ENCODE measurements at places on chromosomes 5 and 9.

GRCh38 chr5:172525996-172526360, 71.7 kb upstream of the SH3PXD2B start:
- no peak for DNase-seq

GRCh38 chr5:94245608-94246007, 372.8 kb downstream of the KIAA0825 start:
- DNase-seq: peak; percentile 53

DNA sequence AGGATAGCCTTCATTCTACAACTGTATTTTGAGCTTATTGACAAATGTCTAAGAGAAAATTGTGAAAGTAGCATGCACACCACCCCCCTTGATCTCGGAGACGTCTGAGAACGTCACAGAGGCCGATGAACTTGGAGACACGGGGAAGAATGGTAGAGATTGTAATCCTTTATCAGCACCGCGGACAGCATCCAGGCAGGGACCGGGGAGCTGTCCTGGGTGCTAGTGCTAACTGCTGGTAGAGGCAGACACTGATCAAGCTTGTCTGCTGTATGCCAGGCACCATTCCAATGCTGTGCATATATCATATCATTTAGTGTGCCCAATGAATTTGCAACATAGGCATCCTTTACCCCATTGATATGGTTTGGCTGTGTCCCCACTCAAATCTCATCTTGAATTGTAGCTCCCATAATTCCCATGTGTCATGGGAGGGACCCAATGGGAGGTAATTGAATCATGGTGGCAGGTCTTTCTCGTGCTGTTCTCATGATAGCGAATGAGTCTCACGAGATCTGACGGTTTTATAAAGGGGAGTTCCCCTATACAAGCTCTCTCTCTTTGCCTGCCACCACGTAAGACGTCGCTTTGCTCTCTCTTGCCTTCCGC, 98.8 kb downstream of the LHX2 start:
- peak; percentile 70 for DNase-seq

DNA sequence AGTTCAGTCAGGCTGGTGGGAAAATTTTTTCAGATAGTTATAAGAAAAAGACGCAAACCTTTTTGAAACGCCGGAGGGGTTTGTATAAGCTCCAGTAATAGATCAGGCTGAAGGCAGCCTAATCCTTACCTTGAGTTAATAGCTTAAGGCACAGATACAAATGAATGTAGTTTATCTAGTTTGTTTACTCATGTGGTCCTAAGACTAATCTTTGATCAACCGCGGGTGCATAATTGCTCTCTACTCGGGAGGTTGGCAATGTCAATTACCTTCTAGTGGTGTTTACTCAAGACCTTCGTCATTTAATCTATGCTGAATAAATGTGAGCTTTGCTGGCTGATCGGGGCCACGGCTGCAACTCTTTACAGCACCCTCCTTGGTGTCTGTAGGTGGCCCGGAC, 665 bp upstream of the INSL4 start:
- no peak for DNase-seq

- DNase-seq: peak; percentile 29
Observed at GRCh38 chr9:129250786-129251185, 72.7 kb upstream of the IER5L start.

DNA sequence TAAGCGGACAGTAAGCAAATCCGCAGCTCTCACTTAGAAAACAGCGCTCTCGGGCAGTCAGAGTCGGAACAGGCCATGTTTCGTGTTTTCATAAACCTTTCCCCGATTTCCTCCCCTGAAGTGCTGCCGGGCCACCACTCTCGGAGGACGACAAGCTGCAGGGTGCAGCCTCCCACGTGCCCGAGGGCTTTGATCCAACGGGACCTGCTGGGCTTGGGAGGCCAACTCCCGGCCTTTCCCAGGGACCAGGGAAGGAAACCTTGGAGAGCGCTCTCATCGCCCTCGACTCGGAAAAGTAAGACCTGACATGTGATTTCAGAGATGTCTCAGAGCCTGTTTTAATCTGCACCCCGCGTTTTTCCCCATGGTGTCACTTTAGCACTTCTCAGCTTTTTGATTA, 99.8 kb upstream of the CACNA1B start:
- no peak for DNase-seq

GRCh38 chr9:98022447-98022846, 34.1 kb upstream of the NANS start:
- DNase-seq: no peak

DNA sequence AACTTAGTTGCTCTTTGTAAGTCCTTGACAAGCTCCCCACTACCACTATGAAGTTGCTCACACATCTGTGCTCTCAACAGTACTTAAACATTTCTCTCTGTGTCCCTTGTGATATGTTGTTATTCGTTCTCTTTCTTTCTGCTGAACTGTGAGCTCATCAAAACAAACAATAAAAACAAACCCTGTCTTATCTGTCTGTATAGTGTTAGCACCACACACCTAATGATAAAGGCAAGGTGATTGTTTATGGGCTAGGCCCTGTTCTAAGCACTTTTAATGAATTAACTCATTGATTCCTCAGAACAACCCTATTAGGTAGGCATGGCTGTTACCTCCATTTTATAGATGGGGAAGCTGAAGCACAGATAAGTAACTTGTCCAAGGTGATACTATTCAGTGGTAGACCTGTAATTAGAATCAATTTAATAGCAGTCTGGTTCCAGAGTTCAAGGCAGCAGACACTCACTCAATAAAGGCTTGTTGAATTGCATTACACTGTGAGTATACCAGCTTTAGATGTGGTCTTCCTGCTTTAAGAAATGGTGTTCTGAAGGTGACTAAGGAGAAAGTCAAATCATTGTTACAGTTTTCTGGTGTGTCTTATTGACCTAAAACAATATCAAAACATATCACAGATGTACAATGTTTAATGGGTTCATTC, 153.6 kb upstream of the ELL2 start:
- no peak for DNase-seq

- no peak for DNase-seq
Observed at GRCh38 chr5:87410931-87411330, 1.8 kb downstream of the CCNH start.

- DNase-seq: no peak
Observed at GRCh38 chr5:88923623-88924329, 40.8 kb upstream of the MEF2C start.

DNA sequence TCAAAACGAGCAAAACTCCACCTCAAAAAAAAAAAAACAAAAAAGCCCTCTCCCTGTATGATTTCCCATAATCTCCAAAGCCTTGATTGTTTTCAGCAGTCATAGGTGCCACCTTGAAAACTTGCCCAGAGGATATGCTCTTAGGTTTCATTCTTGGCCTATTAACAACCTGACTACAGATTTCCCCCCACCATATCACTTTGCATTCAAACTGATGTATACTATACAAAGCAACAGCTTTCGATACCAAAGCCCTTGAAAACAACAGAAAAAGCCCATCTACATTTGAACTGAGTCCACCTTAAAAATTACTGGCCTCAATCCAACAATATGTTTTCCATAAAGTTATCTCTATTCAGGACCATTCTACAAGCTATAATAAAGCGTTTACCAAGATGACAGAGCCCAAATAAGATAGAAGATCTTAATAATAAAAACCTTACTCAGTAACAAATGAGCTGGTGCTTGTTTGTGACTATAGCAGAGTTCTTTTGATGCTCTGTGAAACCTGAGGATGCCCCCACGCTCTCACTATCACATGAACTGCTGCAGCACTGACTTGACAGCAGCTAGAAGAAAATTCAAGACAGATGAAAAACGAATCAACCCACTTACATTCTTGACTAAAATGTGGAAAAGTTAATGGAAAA, 44.4 kb downstream of the FNBP1 start:
- no peak for DNase-seq

GRCh38 chr5:82160948-82161347, 117.2 kb downstream of the RPS23 start:
- DNase-seq: no peak

DNA sequence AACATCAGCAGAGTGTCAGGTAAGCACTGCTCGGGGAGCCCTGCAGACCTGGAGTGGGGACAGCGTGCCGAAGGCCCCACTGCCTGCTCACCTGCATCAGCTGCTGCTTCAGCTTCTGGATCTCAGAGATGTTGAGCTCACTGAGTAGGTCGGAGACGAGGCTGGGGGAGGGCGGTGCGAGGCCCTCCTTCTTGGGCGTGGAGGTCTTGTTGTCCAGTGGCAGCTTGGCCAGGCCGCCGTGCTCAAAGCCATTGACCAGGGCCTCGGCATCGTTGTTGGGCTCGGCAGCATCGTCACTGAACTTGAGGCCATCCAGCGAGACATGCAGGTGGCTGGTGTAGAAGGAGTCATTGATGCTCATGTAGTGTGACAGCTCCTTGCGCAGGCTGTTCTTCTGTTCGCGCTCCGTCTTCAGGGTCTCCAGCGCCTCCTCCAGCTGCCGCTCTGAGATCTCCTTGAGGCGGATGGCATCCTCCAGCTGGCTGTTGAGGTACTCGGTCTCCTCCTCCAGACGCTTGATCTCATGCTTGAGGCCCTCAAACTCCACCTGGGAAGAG, 44.3 kb downstream of the BICD2 start:
- DNase-seq: no peak

- DNase-seq: no peak
Observed at GRCh38 chr5:9196403-9197227, 349.3 kb downstream of the SEMA5A start.

DNA sequence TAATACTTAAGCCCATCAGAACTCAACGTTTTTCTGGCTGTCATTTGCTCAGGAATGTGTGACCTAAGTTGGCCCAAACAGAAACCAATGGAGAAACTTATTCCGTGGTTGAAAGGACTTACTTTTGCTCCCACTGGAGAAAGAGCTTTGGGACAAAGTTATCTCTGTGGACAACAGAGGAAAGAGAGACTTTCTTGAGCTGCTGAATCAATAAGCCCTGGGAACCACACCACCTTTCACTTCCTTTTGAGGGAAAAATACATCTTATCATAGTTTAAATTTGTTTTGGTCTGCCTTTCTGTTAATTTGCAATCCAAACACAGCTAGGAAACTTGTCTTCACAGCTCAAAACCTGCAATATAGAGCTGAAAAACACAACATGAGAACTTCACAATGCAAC, 62.8 kb upstream of the VCAN start:
- DNase-seq: no peak

- no peak for DNase-seq
Observed at GRCh38 chr5:149694007-149694406, 36.1 kb upstream of the PPARGC1B start.

- DNase-seq: no peak
Observed at GRCh38 chr5:80092486-80093107, 57.4 kb downstream of the THBS4 start.

- peak; percentile 41 for DNase-seq
Observed at GRCh38 chr5:53425687-53426511, 54.5 kb upstream of the FST start.

GRCh38 chr5:147869112-147869511, 9.4 kb upstream of the SCGB3A2 start:
- DNase-seq: no peak

GRCh38 chr5:17426104-17426749, 71.8 kb upstream of the TAF11L2 start:
- peak; percentile 62 for DNase-seq

- no peak for DNase-seq
Observed at GRCh38 chr5:135241536-135241935, 157.5 kb downstream of the MACROH2A1 start.

DNA sequence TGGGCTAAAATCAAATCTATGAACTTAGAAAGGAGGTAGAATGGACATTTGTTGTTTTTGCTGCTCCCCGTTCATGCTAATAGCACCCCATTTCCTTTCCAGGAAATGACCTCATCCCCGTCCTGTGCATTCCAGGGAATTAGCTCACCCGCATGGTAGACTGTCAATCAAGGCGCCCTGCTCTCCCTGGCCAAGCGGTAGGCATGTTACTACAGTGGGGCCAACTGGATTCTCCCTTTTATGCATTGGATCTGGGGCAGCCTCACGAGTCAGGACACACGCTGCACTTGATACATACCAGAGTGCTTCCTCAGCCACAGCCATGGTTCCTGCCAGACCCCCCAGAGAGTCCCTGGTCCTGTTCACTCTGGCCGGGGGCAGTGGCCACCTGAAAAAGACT, 111.0 kb upstream of the PTCH1 start:
- DNase-seq: no peak

GRCh38 chr5:114636271-114636670, 274.4 kb downstream of the KCNN2 start:
- DNase-seq: no peak

GRCh38 chr9:120242116-120242811, 337.7 kb downstream of the CDK5RAP2 start:
- no peak for DNase-seq

GRCh38 chr9:110338143-110338542, 480 bp upstream of the TXNDC8 start:
- DNase-seq: no peak

DNA sequence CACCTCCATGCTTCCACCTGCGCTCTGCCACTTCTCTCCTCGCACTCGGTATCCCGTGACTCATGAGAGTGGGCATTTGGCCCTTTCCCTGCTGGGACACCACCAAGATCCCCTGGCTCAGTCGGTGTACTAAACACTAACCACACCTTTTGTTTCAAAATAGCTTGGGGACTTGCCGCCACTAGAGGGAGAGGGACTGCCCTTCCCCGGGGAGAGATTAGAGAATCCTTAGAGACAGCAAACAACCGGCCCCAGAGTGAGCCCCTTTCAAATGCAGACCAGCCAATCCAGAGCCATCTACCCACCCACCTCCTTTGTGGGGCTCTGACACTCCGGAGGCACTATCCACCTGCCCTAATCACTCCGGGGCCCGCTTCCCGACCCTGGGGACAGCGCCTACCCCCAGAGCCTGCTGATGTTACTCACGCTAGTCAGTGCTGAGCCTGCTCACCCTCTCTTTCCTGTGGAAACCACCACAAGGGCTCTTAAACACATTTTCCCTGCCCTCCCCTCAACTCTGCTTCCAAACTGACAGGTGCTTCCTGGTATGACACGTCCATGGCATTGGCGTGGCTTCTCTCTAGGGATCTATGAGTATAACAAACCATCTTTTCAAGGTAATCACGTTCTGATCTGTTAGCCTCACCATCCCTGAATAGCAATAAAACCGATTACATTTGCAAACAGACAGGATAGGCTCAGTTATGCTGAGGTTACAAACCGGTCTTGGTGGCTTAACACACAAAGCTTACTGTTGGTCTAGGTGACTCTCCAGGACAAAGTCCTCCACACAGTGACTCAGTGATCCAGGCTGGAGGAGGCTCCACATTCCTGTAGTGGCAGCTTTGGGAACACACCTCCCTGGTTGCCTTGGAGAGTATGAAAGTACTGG, 180.1 kb upstream of the MVB12B start:
- no peak for DNase-seq

GRCh38 chr5:376799-377325, 55.3 kb downstream of the AHRR start:
- no peak for DNase-seq

DNA sequence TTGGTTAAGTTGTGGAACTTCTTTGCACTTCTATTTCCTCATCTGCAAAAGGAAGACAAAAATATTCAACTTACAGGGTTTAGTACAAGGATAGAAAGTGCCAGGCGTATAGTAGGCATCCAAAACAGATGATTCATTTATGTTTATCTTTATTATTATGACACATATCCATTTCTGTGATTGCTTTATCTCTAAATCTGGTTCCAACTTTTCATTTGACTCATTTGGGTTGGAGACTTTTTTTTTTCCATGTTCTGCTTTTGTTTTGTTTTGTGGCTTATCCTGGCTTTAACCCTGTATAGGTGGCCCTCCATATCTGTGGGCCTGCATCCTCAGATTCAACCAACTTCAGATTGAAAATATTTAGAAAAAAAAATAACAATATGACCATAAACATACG, 186.7 kb upstream of the SLC24A2 start:
- DNase-seq: no peak
